Keratinocyte (primary cell): ENCODE measurements at places on chromosomes 2 and 18.
A peak's percentile ranks its signal among the peaks of the same experiment; 100 is the strongest.

DNA sequence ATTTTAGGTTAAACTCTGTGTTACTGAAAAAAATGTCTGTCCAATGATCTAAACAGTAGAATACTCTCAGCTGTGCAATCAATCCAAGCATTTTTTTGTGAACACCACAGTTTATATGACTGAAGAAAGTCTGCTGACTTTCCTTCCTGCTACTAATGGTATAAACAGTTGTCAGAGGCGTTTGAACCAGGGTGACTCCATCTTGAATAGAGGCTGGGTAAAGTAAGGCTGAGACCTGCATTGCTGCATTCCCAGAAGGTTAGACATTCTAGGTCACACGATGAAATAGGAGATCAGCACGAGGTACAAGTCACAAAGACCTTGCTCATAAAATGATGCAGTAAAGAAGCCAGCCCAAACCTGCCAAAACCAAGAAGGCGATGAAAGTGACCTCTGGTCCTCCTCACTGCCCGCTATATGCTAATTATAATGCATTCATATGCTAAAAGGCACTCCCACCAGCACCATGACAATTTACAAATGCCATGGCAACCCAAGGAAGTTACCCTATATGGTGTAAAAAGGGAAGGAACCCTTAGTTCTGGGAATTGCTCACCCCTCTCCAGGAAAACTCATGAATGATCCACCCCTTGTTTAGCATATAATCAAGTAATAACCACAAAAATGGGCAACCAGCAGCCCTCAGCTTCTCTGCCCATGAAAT, 31.3 kb downstream of the POU3F3 start:
- DNase-seq = no peak

GRCh38 chr2:107648781-107649404, 177.8 kb upstream of the RGPD4 start:
- DNase-seq = no peak

GRCh38 chr2:176978921-176979320, 233.7 kb upstream of the HNRNPA3 start:
- no peak for DNase-seq

DNA sequence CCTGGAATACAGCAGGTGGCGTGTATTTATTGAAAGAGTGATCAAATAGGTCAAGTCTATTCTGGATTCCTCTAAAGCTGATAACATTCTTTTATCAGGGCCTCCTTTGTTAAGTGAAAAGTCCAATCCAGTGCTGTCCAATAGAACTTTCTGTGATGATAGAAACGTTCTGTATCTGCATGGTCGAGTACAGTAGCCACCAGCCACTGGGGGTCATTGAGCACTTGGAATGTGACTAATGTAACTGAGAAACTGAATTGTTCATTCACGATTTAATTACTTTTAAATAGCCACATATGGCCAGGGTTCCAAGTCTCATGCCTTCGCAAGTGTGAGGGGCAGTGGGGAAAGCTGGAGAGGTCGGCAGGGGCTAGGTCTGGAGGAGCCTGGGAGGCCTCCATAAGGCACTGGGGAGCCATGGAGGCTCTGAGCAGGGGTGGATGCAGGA, 20.5 kb downstream of the SH2D6 start:
- DNase-seq = no peak

GRCh38 chr2:57973621-57974186, 72.9 kb upstream of the VRK2 start:
- no peak for DNase-seq

DNA sequence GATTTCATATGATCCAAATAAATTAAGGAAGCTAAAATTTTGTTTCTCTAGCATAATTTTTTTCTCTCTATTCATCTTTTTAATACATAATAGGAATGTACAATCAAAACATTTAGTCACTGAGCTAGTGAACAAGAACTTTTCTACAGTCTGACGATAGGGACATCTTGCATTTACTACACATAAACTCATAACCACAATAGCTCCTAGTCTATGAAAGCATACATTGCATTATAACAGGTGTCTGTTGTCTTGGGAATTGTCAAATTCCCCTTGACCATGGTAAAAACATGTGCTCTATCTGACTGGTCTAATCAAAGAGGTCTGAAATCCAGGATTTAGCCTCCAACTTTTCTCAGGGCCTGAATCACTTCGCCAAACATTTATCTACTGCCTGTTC, 144.8 kb downstream of the FAM124B start:
- DNase-seq = no peak

GRCh38 chr18:57837917-57838548, 34.9 kb upstream of the ATP8B1 start:
- DNase-seq = no peak

- DNase-seq = no peak
Observed at GRCh38 chr2:26449278-26450030, 28.5 kb downstream of the OTOF start.

GRCh38 chr2:160394153-160394552, 99.5 kb downstream of the RBMS1 start:
- no peak for DNase-seq

DNA sequence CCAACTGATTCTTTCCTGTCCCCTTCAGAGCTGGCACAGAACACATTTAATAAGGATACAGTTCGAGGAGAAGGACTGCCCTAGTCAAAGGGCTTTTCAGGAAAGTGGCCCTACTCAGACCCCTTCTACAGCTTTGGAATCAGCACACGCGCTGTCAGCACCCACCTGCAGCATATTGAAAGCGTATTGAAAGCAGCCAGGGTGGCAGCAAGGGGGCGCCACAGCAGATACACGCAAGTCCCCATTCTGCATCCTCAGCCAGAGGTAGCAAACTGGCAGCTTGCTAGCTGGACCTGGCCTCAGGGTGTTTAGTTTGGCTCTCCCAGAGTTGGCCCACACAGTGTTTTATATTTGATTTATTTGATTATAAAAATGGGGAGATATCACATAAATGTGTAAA, 101.0 kb upstream of the NT5C1B start:
- DNase-seq = no peak

DNA sequence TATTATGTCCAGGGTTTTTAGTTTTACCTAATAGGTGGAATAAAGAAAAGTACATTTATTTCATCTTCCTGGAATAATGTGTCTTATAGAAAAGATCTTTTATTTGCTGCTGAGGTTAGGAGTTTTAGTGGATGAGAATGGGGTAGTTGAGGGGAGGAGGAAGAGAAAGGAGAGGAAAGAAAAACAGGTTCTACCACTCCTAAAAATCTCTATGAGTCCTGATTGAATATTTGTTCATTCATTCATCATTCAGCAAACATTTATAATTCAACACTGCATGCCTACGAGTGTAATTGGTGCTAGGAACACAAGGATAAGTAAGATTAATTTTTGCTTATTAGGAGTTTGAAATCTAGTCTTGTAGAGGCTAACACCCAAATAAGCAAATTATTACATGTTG, 45.2 kb upstream of the SLC4A10 start:
- DNase-seq = no peak

GRCh38 chr2:176781570-176782217, 430.9 kb upstream of the HNRNPA3 start:
- no peak for DNase-seq

DNA sequence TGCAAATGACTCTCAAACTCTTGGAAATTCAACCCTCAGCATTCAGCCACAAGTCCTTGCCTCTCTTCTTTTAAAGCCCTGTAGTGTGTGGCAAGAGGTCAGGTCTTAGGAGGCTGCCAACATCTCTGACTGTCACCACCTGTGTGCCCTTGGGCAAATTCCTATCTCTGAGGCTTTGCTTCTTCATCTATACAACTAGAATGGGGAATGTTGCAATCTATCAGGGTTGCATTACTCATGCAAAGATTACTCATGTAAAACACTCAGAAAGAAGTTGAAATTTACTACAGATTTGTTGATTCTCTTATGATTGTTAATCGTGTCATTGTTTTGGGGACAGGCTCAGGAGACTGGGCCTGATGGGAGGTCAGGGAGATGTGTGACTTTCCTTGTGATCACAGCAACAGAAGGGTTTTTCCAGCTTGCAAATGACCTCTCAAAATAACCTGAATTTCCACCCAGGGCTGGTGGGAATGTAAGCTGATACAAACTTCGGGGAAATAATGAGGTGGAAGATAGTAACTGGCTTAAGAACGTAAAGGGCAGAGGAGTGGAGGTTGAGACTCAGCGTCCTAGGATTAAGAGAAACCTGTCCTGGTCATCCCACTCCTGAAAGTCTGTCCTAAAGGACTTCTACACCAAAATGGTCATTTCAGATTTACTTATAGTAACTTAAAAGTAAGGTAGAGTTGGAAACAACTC, 32.1 kb upstream of the SIGLEC15 start:
- peak; percentile 96 for DNase-seq

- DNase-seq = no peak
Observed at GRCh38 chr2:226678422-226678821, 121.2 kb downstream of the IRS1 start.

- no peak for DNase-seq
Observed at GRCh38 chr2:3601561-3602271, 6.8 kb downstream of the COLEC11 start.

GRCh38 chr2:184031402-184032147, 566.8 kb upstream of the ZNF804A start:
- DNase-seq = no peak

GRCh38 chr2:231941673-231942072, 15.5 kb upstream of the NPPC start:
- no peak for DNase-seq

- no peak for DNase-seq
Observed at GRCh38 chr18:10834128-10834815, 308.4 kb downstream of the NAPG start.

- no peak for DNase-seq
Observed at GRCh38 chr2:7281231-7282201, 364.3 kb downstream of the RNF144A start.

DNA sequence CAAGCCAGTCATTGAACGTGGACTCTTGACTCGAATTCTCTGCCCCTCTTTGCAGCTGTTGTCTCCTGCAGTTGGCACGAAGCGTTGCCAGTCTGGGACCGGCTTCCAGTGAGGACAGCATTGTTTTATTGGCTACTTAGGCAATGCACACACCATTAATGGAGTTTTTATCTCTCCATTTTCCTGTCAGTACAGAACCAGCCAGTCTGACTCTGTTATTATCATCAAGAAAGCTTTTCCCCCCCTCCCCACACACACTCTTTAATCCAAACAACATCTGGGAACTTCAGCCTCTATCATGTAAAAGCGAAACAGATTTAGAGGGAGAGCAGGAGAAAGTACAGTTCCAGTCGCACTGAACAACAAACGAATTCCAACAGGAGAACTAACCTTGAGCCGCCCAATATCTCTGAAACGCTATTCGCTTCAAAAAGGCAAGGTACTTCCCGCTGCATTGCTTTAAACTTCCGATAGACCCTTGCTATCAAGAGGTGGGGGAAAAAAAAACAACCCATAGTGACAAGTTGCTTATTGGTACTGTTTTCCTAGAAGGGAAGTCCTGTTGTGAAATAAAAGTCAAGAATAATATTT, 38.2 kb downstream of the ACVR1 start:
- DNase-seq = no peak

- no peak for DNase-seq
Observed at GRCh38 chr18:23661735-23662308, 889 bp downstream of the ANKRD29 start.

DNA sequence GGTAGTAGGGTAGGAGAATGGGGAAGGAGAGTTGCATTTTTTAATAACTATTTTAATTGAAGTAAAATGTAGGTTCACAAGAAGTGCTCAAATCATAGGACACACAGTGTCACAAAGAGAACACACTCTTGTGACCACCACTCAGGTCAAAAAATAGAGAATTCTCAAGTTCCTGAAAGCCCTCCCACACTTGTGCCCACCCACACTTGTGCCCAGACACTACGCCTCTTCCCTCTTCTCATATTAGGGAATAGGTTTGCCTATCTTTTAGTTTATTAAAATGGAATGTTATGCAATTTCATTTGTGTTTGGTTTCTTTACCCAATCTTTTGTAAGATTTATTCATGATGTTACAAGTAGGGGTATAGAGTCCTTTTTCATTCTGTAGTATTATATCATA, 67.2 kb downstream of the UGGT1 start:
- no peak for DNase-seq

- no peak for DNase-seq
Observed at GRCh38 chr2:16303273-16303577, 362.4 kb downstream of the CYRIA start.

DNA sequence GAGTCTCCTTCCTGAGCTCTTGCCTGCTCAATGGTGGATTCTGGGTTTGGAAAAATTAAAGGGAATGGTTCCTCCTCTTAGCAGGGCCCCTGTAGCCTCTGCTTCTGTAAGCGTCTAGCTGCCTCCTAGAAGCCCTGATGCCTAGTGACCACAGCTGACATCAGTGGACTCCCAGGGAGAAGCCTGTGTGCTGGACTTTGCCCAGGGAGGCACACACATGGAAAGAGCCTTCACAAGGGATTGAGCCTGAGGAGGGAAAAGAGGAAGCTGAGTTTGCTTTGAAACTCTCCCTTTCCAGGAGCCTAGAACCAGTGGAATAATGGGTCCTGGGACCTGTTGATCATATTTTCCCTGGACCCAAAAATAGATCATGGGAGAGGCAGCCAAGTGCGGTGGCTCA, 1.4 kb upstream of the CFAP65 start:
- DNase-seq = no peak

DNA sequence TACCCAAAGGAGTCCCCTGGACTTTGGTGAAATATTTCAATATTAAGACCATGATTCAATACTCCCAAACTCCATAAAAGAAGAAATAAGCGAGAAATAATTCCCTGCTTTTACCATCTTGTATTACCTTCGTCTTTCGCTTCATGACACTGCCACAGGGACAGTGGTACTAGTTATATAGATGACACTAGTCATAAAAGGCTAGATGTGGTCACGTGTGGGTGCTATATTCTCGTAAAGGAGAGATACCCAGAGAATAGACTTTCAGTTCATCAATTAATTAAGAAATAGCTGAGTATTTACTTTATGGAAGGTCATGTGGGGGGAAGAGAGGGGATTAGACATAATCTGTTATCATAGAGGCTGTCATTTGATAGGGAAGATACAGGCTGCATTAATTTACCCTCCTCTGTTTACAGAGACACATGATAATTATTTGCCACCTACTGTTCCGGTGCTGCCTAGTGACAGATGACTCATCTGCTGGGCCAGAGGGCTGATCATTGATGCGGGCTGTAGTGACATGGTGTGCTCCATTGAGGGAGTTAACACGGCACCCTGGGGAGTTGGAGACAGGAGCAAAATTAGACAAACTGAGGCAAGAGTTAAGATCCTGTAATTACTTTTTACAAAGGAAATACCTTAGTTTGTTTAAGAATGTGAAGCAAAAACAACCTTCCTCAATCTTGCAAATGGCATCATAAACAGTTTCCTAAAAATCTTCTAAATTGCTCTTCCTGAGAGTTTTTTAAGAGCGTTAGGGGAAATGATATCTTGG, 78.2 kb upstream of the ITGB6 start:
- no peak for DNase-seq

DNA sequence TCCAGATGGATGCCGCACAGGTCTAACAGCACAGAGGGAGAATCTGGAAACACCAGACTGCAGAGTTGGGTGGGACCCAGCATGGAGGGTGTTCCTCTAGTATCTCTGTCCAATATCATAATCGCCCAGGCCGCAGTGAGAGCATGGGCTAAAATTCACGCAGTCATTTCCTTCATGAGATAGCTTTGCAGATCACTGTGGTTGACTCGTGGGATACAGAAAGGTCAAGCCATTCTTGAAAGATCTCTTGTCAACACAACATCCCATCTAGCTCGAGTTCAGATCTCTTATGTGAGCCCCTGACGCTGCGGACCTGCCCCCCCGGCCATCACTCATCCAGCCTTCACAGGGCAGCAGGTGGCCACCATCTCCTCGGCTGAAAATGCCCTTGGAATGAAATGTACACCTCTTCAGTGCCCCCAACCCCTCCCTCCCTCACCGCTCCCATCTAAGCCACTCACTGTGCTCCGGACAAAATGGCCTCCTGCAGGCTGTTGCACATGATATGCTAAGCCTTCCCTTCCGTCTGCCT, 45.9 kb downstream of the FOSL2 start:
- no peak for DNase-seq
